ENCODE measurements at places on chromosomes 2 and 18.

DNA sequence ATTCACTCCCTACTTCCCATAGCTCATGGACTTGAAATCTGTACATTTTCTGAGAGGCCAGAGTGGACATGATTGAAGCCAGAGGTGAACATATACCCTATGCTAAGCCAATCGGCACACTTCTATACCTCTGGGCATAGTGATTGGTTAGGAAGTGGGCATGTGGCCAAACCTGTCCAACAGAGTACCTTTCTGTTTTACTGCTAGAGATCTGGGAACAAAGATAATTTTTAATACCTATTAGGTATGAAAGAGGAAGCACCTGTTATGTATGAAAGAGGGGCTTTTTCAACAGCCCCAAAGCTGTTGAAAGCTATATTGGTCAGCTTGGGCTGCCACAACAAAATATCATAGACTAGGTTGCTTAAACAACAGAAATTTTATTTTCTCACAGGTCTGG lies 27.7 kb downstream of the METTL8 start:
- no peak for DNase-seq

DNA sequence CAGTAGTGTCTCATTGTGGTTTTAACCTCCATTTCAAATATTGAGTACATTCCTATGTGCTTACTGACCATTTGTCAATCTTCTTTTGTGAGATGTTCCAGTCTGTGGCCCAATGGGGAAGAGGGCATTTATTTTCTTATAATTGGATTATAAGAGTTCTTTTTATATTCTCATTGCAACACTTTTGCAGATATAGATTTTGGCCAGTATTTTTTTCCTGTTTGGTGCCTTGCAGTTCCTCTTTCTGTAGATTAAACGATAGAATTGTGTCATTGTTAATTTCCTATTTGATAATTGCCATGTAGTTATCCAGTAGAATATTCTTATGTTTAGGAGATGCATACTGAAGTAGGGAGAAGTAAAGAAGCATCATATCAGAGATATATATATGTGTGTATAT lies 56.4 kb upstream of the CYTIP start:
- no peak for DNase-seq

DNA sequence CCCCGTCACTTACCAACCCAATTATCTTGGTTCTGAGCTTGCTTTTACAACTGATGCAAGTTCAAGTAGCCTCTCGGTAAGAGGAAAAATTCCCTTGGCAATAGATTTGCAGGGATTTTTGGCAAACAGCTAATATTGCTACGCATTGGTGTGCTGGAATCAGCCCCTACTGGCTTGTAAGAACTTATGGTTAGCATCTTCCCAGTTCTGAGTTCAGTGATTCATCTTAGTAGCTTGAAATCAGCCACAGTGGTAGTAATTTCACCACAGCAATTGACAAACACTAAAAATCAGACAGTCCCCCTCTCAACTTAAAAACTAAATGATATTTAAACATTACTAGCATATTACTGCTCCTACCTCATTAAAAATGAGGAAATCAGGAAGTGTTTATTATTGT lies 5.9 kb upstream of the RAX start:
- no peak for DNase-seq

- DNase-seq = no peak
Observed at GRCh38 chr2:13876491-13877037, 756.0 kb upstream of the LRATD1 start.

GRCh38 chr2:1039549-1039948 lies 88.9 kb downstream of the SNTG2 start:
- no peak for DNase-seq

DNA sequence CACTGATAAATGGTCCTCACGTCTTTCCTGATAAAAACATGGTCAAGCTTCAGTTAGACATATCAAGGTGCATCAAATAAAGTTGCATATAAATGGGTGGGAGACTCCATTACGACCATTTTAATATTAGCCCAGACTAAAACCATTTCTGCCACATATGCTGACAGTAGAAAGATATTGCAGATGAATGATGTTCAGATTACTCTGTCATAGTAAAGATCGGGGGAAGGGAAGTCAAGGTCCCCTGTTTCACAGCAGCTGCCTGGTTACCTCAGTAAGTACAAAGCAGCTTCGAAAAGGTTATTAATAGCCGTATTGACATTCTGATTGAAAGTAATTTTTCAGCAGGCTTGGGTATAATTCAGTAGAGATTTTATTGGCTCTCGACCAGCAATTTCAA lies 927.7 kb upstream of the CDH2 start:
- no peak for DNase-seq

- DNase-seq = no peak
Observed at GRCh38 chr2:42105330-42106256, 57.8 kb downstream of the PKDCC start.

GRCh38 chr2:221671515-221671914 lies 99.4 kb upstream of the EPHA4 start:
- no peak for DNase-seq

DNA sequence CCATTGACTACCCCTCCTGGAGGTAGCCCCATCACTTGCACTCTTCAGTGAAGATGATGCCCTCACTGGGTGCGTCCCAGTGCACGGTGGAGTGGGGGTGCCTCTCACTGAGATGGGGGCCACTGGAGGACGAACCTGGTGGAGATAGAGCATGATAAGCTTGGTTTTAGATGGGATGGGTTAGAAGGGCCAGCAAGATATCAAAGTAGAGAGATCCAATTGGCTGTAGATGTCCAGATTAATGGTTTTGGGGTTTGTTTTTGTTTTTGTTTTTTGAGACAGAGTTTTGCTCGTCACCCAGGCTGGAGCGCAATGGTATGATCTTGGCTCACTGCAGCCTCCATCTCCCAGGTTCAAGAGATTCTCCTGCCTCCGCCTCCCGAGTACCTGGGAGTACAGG lies 28.3 kb downstream of the DPYSL5 start:
- no peak for DNase-seq

DNA sequence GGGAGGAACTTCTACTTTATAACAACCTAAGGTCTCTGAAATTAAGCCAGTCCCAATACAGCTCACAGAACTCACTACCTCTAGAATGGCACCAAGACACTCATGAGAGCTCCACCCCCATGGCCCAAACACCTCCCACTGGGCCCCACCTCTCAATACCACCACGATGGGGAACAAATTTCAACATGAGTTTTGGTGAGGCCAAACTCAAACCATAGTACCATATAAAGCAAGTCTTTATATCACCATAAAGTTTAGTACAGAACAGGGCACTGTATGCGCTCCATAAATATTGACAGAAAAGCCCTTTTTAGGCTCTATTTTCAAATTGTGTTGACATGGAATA lies 3.3 kb downstream of the AFG3L2 start:
- no peak for DNase-seq

GRCh38 chr2:120791243-120791961 lies 55.7 kb downstream of the GLI2 start:
- DNase-seq = no peak

- no peak for DNase-seq
Observed at GRCh38 chr2:29060441-29060840, 13.9 kb downstream of the PCARE start.

DNA sequence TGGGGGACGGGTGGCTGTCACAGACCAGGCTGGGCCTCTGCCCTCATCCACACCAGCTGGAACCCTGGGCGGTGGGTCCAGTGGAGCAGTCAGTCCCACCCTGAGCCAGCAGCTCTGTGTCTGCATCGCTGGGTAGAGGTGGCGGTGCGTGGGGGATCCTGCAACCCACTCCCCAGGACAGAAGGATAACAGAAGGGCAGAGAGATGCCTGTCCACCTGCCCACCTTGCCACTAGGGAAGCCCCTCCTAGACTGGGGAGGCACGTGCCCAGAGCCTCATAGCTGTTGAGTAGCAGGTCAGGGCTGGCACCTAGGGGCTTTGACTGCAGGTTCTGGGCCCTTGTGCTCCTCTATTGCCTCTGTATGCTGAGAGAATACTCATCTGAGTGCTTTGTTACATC lies 2.4 kb downstream of the ATOH8 start:
- DNase-seq = no peak

DNA sequence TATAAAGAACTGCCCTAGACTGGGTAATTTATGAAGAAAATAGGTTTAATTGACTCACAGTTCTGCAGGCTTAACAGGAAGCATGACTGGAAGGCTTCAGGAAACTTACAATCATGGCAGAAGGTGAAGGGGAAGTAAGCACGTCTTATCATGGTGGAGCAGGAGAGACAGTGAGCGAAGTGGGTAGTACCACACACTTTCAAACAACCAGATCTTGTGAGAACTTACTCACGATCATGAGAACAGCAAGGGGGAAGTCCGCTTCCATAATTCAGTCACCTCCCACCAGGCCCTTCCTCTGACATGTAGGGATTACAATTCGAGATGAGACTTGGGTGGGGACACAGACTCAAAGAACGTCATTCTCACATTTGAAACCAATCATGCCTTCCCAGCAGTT lies 260.1 kb upstream of the FAM98A start:
- DNase-seq = no peak

- DNase-seq = no peak
Observed at GRCh38 chr2:29811378-29811777, 110.0 kb downstream of the ALK start.

- no peak for DNase-seq
Observed at GRCh38 chr2:178449700-178450523, 1.1 kb downstream of the PRKRA start.

DNA sequence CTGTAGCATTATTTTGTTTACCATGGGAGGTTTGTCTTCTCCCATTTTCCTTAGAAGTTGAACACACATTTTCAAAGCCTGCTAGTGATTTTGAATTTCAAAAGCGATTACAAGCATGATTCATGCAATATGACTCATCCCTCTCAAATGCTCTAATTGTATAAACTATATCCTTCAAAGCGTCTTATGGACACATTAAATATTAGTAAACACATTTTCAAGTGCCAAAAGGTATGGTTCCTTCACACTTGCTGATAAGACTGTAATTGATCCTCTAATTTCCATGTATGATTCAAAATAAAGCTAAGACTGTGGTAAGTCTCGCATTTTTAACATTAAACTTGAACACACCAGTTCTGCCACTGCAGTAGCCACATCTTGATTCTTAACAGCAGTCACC lies 512.9 kb downstream of the LRRTM4 start:
- DNase-seq = no peak

- no peak for DNase-seq
Observed at GRCh38 chr2:71045151-71045550, 23.3 kb upstream of the NAGK start.

GRCh38 chr2:126241001-126241400 lies 415.0 kb upstream of the GYPC start:
- no peak for DNase-seq

DNA sequence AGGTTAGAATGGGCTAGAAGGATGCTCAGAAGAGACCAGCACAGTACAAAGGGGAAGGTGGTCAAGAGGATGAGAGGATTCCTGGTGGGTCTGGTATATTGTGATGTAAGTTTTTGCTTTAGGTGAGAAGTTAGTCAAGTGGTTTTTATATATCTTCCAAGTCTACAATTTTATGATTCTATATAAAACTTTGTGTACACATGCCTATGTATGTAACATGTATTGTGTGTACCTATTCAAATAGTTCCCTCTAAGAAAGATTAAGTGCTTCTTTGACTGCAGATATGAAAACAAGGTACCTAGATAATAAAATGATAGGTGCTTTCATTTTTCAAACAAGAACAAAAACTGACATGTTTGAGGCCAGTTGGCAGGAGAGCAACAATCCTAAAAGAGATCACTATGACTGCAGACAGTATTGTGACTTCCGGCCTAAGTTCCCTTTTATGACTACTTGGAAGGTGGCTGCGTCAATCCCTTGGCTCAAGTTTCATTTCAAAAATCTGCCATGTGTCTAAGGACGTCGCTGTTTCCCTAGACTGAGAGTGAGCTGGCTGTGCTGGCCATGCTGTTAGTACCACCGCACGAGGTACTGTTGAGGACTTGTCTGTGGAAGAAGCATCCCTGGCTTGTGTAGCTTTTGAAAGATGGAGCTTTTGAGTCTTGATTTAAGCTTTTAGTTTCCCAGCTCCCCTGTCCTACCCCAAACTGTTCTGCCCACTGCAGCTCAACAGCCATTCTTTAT lies 123.1 kb downstream of the PRPF40A start:
- no peak for DNase-seq

- DNase-seq = no peak
Observed at GRCh38 chr2:163852616-163853015, 116.8 kb upstream of the FIGN start.

- DNase-seq = peak; percentile 76
Observed at GRCh38 chr2:148978026-148978685, 60.3 kb upstream of the LYPD6B start.

DNA sequence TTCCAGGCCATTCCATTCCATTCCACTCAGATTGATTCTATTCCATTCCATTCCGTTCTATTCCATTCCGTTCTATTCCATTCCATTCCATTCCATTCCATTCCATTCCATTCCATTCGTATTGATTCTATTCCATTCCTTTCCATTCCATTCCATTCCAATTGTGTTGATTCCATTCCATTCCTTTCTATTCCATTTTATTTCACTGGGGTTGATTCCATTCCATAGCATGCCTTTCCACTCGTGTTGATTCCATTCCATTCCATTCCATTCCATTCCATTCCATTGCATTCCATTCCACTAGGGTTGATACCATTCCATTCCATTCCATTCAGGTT lies 1142.3 kb downstream of the RPIA start:
- no peak for DNase-seq

- no peak for DNase-seq
Observed at GRCh38 chr2:66920415-66920814, 476.7 kb upstream of the ETAA1 start.

GRCh38 chr2:226671141-226671676 lies 128.4 kb downstream of the IRS1 start:
- DNase-seq = no peak

- DNase-seq = no peak
Observed at GRCh38 chr2:97936199-97936598, 59.5 kb downstream of the TMEM131 start.

DNA sequence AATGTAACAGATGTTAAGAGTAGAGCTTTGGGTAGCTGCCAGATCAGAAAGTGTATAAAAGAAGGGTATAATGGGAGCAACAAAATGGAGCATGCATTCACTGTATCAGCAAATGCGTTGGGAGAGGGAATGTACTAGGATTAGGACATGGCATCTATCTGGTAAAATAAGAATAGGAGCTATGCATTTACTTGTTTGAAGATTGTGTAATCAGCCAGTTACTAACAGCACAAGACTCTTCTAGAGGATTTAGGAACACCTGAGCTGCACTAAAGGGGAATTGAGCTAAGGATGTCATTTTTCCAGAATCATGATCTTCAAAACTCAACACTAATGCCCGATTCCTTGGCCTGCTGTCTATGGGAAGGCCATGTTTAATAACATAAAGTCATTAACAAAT lies 394.2 kb upstream of the TNP1 start:
- DNase-seq = peak; percentile 29

GRCh38 chr18:79680100-79680879 lies 687 bp downstream of the CTDP1 start:
- DNase-seq = no peak

- DNase-seq = no peak
Observed at GRCh38 chr2:186592137-186592875, 2.5 kb downstream of the ITGAV start.

Data from NCI-H1694 treated with DMSO at 0.1 percent for 48 hours (cell line).